ENCODE measurements at places on chromosomes 11 and 22.

DNA sequence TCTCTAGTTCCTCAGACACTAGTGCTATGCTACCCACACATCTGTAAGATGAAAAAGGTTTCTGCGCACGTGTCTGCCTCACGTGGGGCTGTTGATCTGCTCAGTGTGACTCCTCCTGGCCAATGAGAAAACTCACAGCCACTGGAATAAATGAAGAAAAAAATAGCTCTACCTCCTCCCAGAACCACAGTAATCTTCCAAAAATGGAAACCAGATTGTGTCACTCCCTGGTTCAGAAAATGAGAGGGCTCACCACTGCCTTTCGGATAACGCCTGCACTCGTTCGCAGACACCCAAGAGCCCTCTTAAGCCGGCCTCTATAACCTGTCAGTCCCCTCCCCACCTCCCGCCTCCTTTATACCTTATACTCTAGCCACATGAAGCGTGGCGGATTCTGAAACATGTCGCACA is 5.1 kb downstream of the APBB1 start:
- H3K36me3 ChIP-seq, result no peaks in the 10 kb centered on the region
- H3K27me3 ChIP-seq, result no peaks in the 10 kb centered on the region
- H3K4me1 ChIP-seq, result no peaks in the 10 kb centered on the region
- H3K27ac ChIP-seq, result no peak overlapping the region
- no peak overlapping the region for H3K4me3 ChIP-seq

DNA sequence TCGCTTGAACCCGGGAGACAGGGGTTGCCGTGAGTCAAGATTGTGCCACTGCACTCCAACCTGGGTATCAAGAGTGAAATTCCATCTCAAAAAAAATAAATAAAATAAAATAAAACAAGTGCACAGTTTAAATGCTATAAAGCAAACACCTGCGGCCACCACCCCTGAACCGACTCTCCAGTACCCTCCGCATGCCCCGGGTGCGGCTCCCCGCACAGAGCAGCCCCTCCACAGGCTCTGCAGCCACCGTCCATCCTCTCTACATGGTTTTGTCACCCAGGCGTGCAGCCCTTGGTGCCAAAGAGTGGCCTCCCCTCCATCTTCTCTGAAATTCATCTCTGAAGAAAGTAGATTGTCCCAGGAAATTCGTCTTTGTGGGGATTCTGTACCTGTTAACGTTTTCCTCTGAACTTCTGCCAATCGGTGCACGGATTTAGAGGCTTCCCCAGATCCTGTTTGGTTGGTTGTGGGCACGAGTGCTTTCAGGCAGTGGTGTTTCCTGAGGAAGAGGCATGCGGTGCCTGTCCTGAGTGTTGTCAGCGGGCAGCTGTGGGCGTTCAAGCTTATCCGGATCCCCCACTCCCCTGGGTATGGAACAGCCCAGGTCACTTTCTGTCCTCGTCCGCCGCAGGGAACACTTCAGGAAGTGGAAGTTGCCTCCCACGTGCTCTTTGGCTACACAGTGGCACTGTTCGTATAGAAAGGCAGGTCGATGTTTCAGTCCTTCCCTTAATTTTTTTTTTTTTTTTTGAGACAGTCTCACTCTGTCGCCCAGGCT is 4.1 kb downstream of the MIOX start:
- peaks cover under 1% of the 10 kb centered on the region for H3K4me1 ChIP-seq
- no peak overlapping the region for H3K27ac ChIP-seq
- no peak for DNase-seq

- no peak overlapping the region for H3K27ac ChIP-seq
- H3K4me1 ChIP-seq, result no peaks in the 10 kb centered on the region
- no peaks in the 10 kb centered on the region for H3K27me3 ChIP-seq
- no peak overlapping the region for H3K4me3 ChIP-seq
Measured at GRCh38 chr11:83282084-83282716, 4.0 kb downstream of the CCDC90B start.

DNA sequence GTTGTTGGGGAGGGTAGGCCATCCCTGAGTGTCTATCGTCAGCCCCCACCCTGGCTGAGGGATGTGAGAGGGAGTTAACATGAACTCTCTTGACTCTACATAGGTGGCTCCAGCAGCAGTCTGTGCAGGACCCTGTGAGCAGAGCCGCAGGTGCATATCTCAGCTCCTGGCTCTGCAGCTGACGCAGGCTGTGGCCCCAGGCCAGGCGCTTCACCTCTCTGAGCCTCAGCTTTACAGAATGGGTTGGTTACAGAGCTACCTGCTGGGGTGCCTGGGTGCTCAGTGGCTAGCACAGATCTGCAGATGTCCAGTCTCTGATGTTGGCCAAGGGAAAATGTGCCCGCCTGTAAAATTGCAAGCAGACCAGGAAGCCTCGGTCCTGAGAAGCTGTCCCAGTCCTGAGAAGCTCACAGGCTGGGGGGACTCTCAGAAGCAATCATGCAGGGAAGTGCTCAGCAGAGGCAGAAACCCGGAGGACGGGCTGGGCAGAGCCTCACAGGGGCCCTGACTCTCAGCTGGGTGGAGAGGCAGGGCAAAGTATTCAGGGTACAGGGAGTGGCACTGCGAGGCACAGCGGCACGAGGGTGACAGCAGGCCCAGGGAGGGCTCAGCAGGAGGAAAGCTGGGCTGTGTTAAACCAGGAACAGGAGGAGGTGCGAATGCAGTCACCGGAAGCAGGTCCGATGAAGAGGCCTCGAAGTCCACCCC is 15.9 kb upstream of the LRP5 start:
- no peak overlapping the region for H3K27ac ChIP-seq
- peaks cover 6% of the 10 kb centered on the region for H3K4me1 ChIP-seq
- H3K36me3 ChIP-seq, result no peaks in the 10 kb centered on the region
- no peak for DNase-seq

DNA sequence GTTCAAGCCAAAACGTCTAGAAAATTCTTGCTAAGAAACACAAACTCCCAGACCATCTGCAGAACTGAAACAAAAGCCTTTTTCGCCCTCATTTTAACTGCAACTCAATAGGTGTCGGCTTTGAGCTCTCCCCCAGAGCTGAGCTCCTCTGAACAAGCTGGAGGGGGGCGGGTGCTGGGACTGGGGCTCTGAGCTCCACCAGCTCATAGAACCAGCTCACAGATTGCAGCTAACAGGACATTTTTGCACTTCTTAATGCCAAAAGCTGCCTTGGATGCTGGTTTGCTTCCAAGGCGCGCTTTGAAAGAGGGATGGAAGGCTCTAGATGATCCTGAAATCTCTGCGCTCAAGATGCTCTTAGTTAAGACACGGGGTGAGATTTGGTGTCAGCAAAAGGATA is 6.0 kb upstream of the YWHAH start:
- no peak for DNase-seq
- H3K27ac ChIP-seq, result no peak overlapping the region
- H3K4me1 ChIP-seq, result peaks cover 3% of the 10 kb centered on the region
- H3K27me3 ChIP-seq, result no peaks in the 10 kb centered on the region

DNA sequence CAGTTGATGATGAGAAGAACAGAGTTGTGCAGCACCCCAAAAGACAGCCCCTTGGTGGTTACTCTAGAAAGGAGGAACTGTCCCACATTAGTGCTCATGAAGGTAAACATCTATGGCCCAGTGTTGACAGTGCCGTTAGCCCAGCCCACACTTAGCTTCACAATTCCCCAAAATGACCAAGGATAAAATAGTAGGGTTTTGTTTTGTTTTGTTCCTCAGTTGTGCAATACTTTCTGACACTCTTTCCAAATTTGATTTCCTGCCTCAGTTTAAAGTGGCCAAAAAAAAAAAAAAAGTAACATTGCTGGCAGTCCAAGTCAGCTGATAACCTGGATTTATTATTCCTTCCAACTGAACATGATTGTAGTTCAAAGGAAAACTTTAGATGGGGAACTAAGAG is 269.4 kb downstream of the TMEM135 start:
- H3K27ac ChIP-seq, result no peak overlapping the region
- no peak overlapping the region for H3K4me3 ChIP-seq
- H3K36me3 ChIP-seq, result no peaks in the 10 kb centered on the region
- H3K27me3 ChIP-seq, result no peaks in the 10 kb centered on the region
- H3K4me1 ChIP-seq, result no peaks in the 10 kb centered on the region

DNA sequence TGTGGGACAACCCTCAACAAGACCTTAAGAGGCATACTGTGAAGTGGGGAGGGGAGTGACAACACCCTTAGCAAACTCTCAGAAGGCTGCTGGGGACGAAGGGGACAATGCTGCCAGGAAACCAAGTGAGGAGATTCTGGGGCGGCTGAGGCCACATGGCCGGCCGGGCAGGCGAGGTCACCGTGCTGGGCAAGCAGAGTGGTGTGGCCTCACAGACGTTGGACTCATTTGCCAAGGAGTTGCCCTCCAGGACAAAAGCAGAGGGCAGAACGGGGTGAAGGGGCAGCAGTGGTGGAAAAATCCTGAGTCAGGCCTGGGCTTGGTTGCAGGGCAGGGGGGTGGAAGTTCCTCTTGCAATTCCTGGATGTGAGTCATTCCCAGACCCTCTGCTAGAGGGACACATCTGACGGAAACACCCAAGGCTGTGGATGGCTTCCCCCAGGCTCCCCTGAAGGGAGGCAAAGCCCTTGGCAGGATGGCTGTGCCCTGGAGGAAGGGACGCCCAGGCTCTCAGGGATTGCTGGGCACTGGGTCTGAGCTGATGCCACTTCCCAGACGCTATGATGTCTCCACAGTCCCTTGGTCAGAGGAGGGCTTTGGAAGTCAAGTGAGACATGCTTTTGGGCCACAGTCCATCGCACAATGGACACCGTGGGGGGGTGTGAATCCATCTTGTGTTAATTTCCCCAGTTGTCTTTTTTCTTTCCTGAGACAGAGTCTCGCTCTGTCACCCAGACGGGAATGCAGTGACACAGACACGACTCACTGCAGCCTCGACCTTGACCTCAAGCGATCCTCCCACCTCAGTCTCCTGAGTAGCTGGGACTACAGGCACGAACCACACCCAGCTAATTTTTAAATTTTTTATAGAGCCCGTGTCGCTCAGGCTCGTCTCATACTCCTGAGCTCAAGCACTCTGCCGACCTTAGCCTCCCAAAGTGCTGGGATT is 16.2 kb upstream of the SHANK3 start:
- H3K36me3 ChIP-seq, result no peaks in the 10 kb centered on the region
- DNase-seq, result no peak
- H3K4me1 ChIP-seq, result peaks cover 29% of the 10 kb centered on the region
- H3K27ac ChIP-seq, result 0 out of 2 replicates have a peak overlapping the region, but pooled peaks have one; percentile 11
- no peak overlapping the region for H3K4me3 ChIP-seq
- no peaks in the 10 kb centered on the region for H3K27me3 ChIP-seq

DNA sequence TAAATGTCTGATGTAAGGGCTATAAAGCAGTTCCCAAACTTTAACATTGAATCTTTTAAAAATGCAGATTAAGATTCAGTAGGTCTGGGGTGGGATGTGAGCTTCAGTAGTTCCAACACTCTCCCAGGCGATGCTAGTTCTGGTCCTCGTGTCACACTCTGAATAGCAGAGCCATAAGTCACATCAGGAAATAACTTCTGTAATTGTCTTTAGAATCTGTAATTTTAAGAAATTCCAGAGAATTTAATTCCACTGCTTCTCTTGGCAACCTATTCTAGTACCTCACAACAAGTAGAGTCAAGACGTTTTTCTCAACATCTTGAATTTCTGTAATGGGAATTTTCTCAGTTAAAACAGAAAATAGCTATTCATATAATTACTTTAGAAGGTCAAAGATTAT is 223.1 kb downstream of the TMEM135 start:
- DNase-seq, result no peak
- H3K4me3 ChIP-seq, result no peak overlapping the region
- no peaks in the 10 kb centered on the region for H3K4me1 ChIP-seq
- no peak overlapping the region for H3K27ac ChIP-seq
- H3K36me3 ChIP-seq, result no peaks in the 10 kb centered on the region

DNA sequence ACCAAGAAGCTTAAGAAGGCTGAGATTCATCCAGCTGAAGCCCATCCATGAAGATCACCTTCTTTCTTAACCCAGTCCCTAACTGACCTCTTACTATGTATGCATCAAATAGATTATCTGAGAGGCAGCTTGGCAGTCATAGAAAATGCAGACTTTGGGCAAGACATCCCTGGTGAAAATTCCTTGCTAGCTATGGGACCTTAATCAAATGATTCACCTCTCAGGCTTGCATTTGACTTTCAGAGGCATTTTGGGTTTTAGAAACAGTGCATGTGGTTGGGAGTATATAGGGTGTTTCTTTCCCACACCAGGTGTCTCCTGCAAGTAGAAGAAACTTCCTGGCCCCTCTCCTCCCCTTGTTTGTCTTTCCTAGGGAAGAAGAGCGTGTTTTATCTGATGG is 188.5 kb upstream of the ISX start:
- no peaks in the 10 kb centered on the region for H3K4me1 ChIP-seq
- no peak overlapping the region for H3K4me3 ChIP-seq
- H3K27ac ChIP-seq, result no peak overlapping the region
- H3K36me3 ChIP-seq, result no peaks in the 10 kb centered on the region

GRCh38 chr22:41688365-41689211 is at the start of gene SNU13:
TSS of gene SNU13 (minus strand) at chr22:41688867. CDS start at chr22:41688796, 71 bp downstream.
- peak within 1 kb of the TSS; percentile 90 for H3K4me3 ChIP-seq
- H3K4me1 ChIP-seq, result peaks cover 37% of the 10 kb centered on the region
- no peaks in the 10 kb centered on the region for H3K36me3 ChIP-seq
- H3K27me3 ChIP-seq, result no peaks in the 10 kb centered on the region
- DNase-seq, result peak; percentile 77
- peak within 1 kb of the TSS; percentile 96 for H3K27ac ChIP-seq
